Activated CD4-positive, CD25-positive, alpha-beta regulatory T cell treated with anti-CD3 and anti-CD28 coated beads, Interleukin-2, amount 50 U/mL, for 24 hours (primary cell): ENCODE measurements at places on chromosomes 16 and 17.

DNA sequence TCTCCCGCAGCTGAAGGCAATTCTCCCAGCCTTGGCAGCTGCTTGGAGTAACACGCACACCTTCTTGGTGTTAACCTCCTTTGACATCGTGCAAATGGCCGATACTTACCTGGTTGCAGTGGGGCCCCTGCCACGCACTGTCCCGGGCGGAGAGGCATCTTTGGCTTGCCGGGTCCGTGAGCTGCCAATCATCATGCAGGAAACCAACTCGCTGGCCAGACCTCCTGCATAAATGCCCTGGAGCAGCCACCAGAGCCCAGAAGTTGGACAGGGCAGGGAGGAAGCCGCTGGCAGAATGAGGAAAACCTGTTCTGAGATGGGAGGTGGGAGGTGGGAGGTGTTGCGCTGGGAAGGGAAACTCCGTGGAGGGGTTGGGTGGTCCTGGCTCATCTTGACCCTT is 41.7 kb upstream of the CREBBP start:
- no peak for ATAC-seq

DNA sequence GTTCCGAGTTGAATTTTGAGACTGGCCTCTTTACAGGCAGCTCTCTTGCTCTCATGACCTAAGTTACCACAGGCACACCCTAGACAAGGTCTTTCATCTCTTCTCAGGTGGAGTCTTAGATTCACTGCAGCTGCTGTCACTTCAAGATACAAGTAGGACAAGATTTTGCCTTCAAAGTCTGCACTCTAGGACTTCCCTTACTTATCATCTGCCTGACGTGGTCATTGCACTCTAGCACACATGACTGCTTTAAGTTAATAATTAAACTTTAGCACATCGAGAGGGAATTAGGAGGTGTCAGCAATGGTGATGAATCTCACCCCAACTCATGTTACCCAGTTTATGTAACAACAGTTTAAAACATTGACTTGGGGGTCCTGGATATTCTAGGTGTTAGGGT is 25.6 kb downstream of the RNF135 start:
- ATAC-seq: no peak

DNA sequence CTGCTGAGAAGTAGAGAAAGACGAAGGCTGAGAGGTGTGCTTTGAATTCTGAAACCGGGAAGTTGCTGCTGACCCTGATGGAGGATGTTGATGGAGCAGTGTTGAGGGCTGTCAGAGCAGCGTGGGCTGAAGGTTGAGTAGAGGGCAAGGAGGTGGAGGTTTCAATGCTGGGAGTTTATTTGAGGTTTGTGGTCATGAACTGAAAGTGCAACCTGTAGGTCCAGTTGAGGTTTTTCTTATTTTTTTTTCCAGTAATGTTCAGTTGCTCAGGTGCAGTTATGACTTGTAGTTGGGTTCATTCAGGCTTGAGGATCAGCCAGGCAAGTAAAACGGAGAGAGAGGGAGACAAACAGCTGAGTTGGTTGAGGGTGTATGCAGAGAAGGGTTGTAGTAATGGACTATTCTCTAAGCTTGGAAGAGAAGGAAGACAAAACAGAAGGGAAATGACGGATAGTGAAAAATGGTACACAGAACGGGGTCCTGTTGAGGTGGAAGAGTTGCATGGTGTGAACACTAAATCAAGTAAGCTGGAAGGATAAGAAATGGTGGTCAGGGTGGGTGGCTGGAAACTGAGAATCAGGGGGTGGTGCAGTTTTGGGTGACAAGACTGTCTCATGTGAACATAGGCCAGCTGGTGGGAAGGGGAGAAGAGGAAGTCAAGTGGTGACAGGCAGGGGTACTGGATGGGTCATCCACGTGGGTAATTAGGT is 8.7 kb upstream of the UBE2G1 start:
- ATAC-seq: peak; percentile 89

DNA sequence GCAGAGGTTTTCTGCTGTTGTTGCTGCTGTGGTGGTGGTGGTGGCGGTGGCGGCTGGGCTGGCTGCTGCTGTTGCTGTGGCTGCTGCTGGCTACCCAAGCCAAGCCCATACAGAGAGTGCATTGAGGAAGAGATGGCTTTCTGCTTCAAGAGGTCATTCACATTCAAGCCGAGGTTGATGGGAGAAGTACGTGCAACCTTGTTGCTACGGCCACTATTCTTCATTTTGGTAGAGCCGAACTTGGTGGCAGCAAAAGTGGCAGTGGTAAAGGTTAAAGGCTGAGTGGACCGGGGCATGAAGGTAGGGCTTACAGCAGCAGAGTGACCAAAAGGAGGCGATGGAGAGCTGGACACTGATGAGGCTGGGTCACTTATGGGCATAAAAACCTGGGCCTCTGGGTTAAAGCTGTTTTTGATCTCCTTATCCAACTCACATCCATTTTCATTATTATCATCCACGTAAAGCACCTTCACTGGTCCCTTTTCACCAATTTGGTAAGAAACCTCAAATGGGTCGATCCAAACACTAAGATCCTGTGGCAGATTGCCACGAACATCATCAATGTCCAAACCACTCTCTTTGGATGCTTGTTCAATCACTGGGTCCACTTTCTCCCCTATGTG is 2.8 kb downstream of the TOB1 start:
- ATAC-seq: no peak

- peak; percentile 70 for ATAC-seq
Observed at GRCh38 chr17:58200024-58200633, 7.6 kb downstream of the EPX start.

DNA sequence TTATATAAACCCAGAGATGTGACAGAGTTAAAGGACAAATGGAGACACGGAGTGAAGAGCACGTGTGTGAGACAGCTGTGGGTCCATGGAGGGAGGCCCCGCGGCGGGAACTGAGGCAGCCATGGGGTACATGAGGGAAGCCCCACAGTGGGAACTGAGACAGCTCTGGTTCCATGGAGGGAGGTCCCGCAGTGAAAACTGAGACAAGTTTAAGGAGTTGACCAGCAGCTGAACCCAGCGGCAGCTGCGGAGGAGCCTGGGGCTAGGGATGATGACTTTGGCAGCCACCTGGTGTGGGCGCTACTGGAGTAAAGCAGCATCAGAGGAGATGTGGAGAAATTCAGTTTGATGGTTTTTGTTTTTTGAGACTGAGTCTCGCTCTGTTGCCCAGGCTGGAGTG is 185.1 kb downstream of the RPTOR start:
- ATAC-seq: no peak

DNA sequence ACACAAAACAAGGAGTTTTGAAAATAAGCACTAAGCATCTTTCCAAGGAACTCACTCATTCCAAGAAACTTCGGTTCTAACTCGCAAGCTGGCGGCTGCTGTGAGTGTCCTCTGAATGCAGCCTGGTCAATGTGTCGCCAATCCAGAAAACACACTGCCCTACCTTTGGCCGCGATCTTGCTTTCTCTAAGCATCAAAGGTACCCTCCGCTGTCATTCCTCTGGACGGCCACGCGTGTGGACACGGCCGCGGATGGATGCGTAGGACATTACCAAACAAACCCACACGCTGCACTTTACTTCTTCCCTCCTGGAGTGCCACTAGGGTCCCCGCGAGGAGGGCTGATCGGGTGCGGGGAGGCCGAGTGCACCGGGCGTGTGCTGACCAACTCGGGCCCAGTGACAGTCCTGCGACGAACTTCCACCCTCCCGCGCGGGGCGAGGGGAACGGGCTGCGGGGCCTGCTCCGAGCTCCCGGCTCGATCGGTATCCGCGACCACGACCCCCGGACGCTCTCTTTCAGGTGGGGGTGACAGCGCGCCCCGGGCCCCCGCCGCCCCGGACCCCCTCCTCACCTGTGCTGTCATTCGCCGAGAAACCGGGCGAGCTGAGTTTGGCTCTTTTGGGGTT is 1.1 kb downstream of the CREBBP start:
- peak; percentile 11 for ATAC-seq

DNA sequence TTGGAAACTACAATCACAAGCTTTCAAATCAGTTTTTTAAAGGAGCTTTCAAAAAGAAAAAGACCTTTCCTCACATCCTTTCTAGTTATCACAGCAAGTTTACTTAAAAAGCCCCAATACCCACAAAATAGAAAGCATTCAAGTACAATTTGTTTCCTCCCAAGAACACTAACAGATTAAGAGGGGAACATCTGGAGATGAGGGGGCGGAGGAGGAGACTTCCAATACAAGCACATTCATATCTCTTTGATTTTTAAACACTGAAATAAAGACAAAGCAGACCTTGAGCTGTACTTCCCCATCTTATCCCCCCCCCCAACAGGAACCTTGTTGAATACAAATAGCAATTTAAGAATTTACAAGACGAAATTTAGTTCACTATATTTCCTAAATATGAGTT is 2.0 kb downstream of the YWHAE start:
- no peak for ATAC-seq

DNA sequence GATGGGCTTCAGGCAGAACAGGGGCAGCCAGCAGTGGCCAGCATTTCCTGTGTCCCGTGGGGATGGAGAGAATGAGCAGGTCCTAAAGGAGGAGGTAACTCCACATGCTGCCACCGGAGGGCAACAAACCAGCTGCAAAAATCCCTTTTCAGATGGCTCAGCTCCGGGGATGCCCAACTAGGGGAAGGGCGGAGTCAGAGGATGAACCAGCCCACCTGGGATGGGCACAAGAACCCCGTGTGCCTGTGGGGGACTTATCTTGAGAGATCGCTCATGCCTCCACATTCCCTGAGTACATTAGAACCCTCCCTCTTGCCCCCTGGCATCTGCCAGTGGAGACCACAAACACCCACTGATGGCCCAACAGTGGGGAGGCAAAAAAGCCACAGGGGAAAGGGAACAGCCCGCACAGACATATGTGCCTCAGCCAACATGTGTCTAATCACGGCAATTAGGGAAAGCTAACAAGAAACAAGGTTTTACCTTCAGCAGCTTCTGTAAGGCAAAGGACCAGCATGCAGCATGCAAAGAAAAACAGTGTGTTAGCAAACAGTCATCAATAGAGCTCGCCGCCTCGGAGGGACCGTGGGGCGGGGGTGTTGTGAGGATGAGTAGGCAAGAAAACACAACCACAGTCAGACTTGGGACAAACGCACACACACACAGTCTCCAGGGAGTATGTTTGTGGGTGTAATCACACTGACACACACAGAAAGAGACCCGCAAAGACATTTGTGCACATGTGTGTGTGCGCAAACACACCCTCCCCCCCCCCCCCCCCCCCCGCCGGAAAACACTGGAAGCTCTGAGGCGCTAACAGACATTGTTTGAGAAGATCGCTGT is 64.0 kb downstream of the MYO18A start:
- peak; percentile 32 for ATAC-seq

- ATAC-seq: no peak
Observed at GRCh38 chr17:41393294-41393693, 4.1 kb downstream of the KRT31 start.

DNA sequence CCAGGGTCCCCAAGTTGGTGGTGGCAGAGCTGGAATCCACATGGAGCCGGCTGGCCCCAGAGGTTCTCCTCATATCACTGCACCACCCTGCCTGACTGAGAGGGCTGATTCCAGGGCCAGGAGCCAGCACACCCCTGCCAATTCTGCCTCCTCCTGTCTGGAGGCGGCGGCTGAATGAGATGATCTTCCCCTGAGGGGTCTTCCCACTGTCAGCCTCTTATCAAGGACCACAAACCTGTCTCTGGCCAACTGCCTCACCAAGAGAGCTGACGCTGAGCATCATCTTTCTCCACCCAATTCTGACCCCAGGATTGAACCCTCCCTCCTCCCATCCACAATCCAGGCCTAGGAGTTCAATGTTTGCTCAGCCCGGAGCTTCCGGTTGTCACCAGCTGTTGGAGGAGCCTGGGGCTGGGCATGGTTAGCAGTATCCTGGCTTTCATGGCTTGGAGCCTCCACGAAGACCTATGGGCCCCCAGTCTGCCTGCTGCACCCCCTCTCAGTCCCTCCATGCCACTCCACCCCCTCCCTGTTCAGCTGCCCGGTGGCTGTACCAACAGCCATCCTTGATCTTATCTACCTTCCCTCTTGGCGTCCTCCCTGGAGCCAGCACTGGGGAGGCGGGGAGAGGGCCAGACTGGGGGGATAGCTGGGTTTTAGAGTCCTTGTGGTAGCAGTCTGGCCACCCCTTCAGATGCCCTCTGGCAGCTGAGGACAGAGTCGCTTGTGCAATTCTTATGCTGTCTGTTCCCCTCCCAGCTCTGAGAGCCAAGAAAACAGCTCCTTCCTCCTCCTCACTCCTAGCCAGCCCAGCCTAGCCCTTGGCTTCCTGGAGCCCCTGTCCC is 25.6 kb downstream of the ABCC3 start:
- no peak for ATAC-seq

- ATAC-seq: peak; percentile 84
Observed at GRCh38 chr16:31108035-31108793, at the start of gene BCKDK. Gene BCKDK (plus strand): TSS chr16:31108386. CDS start chr16:31109224, 838 bp downstream.

- no peak for ATAC-seq
Observed at GRCh38 chr16:84868829-84869472, 49.2 kb downstream of the CRISPLD2 start.

GRCh38 chr16:30166202-30166902 is 17.1 kb upstream of the CORO1A start:
- no peak for ATAC-seq

- no peak for ATAC-seq
Observed at GRCh38 chr16:25041471-25041870, 26.3 kb upstream of the ARHGAP17 start.

- ATAC-seq: no peak
Observed at GRCh38 chr16:68357923-68358322, 47.1 kb downstream of the PRMT7 start.

GRCh38 chr17:65022751-65023700 is 33.5 kb downstream of the GNA13 start:
- peak; percentile 95 for ATAC-seq

GRCh38 chr17:16442141-16442540 is 26.8 kb downstream of the TRPV2 start:
- ATAC-seq: no peak

GRCh38 chr17:31488982-31489294 is 97.5 kb downstream of the RAB11FIP4 start:
- ATAC-seq: no peak

- ATAC-seq: peak; percentile 82
Observed at GRCh38 chr17:61927208-61928100, at the start of gene INTS2. Gene INTS2 (minus strand): TSS chr17:61927982. CDS start chr17:61926644, 1,338 bp downstream.

DNA sequence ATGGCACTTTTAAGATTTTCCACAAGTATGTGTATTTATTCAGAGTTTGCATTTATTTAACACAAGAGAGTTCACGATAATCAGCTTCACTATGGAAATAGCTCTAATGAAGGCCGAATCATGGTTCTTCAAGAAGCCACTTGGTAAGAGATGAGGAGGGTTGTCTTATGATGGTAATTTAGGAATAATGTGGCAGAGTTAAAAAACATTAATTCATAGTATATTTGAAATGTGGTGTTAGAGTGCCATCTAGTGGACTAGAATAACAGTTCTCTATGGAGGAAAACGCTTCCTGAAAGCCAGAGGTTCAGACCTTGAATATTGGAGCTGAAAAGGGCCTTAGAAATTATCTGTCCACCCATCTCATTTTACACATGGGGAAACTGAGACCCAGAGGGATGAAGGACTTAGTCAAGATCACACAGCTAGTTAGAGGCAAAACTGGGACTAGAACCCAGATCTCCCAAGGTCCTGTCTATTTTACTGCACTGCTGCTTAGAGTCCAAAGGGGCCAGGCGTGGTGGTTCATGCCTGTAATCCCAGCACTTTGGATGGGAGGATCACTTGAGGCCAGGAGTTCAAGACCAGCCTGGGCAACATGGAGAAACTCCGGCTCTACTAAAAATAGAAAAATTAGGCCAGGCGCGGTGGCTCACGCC is 33.8 kb upstream of the KPNB1 start:
- peak; percentile 21 for ATAC-seq

- ATAC-seq: peak; percentile 28
Observed at GRCh38 chr16:19517424-19518089, 4.3 kb downstream of the GDE1 start.

GRCh38 chr16:88543230-88543813 is 26.9 kb upstream of the ZC3H18 start:
- ATAC-seq: no peak

- no peak for ATAC-seq
Observed at GRCh38 chr16:67986949-67987348, 6.7 kb upstream of the DPEP3 start.
